Thyroid gland (tissue), 4 donors: ENCODE measurements at places on chromosomes 1 and 21. TPM values are rescaled to one million over a fixed set of nuclear protein-coding genes. Genes with fewer than 3 reads are reported as not detected.

The TRAF3IP3 gene
- total RNA-seq: 2.1 TPM

The LCE2A gene
- not detected for total RNA-seq

The ARMH1 gene
- not detected for total RNA-seq

GRCh38 chr1:3049164-3049563, 19.8 kb upstream of the PRDM16 start:
- no peaks in the 10 kb centered on the region for H3K27me3 ChIP-seq
- no peak overlapping the region for H3K4me3 ChIP-seq
- no peaks in the 10 kb centered on the region for H3K4me1 ChIP-seq
- H3K36me3 ChIP-seq: no peaks in the 10 kb centered on the region
- DNase-seq: no peak

DNA sequence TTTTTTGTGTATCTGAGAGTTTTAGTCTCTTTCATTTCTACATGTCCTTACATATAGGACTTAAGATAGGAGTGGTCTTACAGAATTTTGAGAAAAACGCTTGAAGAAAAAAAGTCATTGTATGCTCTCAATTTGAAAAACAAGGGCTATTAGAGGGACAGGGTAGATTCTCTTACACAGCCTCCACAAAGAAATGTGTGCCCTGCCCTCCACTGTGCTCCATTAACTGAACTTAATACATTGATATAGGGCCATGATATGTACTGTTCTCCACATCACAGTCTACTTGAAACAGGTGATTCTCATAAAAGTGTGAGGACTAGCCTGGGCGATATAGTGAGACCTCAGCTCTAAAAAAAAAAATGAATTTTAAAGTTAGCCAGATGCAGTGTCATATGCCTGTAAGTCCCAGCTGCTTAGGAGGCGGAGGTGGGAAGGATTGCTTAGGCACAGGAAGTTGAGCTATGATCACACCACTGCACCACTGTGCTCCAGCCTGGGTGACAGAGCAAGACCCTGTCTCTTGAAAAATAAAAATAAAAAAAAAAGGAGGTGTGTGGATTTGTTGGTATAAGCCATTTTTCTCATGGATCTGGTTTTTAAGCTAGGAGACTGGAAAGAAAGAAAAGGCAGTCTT, 77.0 kb downstream of the HMCN1 start:
- H3K27me3 ChIP-seq: no peaks in the 10 kb centered on the region
- H3K27ac ChIP-seq: no peak overlapping the region
- H3K4me1 ChIP-seq: no peaks in the 10 kb centered on the region
- no peaks in the 10 kb centered on the region for H3K36me3 ChIP-seq
